ENCODE measurements at places on chromosomes 6 and 20.
A peak's percentile ranks its signal among the peaks of the same experiment; 100 is the strongest.

GRCh38 chr6:40714143-40714542 lies 127.0 kb upstream of the LRFN2 start:
- DNase-seq = no peak

- no peak for DNase-seq
These were observed 742.4 kb upstream of the CHD6 start for GRCh38 chr20:42360621-42361020.

DNA sequence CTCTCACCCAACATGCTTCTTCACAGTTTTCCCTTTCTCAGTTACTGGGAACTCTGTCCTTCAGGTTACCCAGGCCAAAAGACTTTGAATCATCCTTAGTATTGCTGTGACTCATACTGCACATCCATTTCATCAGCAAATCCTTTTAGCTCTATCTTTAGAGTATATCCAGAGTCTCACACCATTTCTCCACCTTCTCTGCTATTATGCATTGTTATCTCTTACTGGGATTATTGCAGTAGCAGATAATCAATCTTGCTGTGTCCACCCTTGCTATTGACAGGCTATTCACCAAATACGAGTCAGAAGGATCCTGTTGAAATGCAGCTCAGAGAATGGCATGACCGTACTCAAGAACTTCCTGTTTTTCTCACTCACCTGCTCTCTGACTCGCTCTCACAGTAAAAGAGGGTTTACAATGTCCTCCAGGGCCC lies 57.3 kb downstream of the BCKDHB start:
- no peak for DNase-seq

- peak; percentile 3 for DNase-seq
These were observed 131.2 kb upstream of the CDH4 start for GRCh38 chr20:61120595-61121515.

DNA sequence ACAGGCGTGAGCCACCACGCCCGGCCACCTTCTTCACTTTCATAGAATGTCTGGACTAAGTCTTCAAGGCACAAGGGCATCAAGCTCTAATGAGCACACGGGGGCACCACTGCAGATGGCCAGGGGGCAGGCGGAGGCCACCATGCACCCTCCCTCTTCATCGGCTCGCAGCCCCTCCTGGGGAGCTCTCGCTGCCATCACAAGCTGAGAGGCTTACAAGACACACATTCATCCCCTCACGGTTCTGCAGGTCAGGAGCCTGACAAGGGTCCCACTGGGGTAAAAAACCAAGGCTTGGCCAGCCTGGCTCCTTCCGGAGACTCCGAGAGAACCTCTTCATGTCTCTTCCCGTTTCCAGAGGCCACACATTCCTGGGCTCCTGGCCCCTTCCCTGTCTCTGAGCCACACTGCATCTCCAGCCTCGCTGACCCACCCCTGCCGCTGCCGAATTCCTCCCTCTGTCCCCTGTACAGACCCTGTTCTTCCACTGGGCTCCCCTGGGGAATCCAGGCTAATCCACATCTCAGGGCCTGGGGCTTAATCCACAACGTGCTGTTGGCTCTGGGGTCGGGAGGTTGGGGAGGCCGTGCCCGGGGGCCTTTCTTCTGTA lies 19.8 kb downstream of the DLL1 start:
- no peak for DNase-seq
